ENCODE measurements at places on chromosomes 6 and 20. TPM values are rescaled to one million over a fixed set of nuclear protein-coding genes. Genes with fewer than 3 reads are reported as not detected.

- ATAC-seq: peak; percentile 64
Measured at GRCh38 chr20:33433465-33434234, 9.9 kb downstream of the SNTA1 start.

GRCh38 chr6:28553986-28554881 is 28.6 kb downstream of the GPX5 start:
- no peak for ATAC-seq

GRCh38 chr6:43921039-43921438 is 151.0 kb downstream of the VEGFA start:
- no peak for ATAC-seq

GRCh38 chr20:64166721-64167615 is 2.7 kb downstream of the MYT1 start:
- ATAC-seq: no peak

DNA sequence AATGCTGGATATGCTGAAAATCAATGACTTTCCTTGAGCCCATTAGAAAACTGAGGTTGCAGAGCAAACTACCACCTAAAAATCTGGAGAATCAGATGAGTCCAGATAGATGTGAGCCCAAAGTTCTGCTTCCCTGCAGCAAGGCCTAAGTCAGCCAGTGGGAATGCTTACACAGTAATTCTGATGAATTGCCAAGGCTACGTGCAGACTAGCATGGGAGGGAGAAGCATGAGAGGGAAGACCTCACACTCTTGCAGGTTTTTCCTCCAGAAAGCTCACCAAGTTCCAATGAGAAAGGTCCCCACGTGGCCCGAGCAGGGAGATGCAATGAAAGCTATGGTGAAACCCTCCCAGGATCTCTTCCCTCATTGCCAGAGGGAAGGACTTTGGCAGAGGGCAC is 104.8 kb upstream of the SIRPA start:
- no peak for ATAC-seq

GRCh38 chr6:78597966-78598365 is 269.4 kb upstream of the IRAK1BP1 start:
- ATAC-seq: no peak

GRCh38 chr6:70338775-70339174 is 35.9 kb upstream of the COL9A1 start:
- ATAC-seq: no peak

GRCh38 chr6:27188061-27188884 is 59.2 kb upstream of the PRSS16 start:
- ATAC-seq: peak; percentile 92

DNA sequence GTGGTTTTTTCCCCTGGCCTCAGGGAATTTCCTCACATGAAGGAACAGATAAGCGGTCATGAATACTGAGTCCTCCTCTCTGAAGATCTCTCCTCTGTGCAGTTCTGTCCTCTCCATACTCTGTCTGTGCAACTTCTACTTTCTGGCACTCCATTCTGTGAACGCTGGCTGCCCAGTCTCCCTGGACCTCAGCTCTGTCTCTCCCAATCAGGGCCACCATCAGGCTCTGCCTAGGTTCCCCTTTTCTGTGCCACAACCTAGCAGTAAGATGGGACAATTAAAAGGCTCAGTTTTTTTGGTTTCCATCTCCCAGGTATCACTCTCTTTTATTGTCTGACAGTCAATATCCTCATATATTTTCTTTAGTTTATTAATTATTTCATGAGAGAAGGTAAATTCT is 4.8 kb upstream of the ADGB start:
- ATAC-seq: no peak

- peak; percentile 50 for ATAC-seq
Measured at GRCh38 chr6:18347021-18347577, 40.1 kb upstream of the RNF144B start.

- no peak for ATAC-seq
Measured at GRCh38 chr6:118283766-118284165, 264.3 kb upstream of the PLN start.

- ATAC-seq: no peak
Measured at GRCh38 chr6:51450248-51450957, 631.7 kb downstream of the TFAP2B start.

DNA sequence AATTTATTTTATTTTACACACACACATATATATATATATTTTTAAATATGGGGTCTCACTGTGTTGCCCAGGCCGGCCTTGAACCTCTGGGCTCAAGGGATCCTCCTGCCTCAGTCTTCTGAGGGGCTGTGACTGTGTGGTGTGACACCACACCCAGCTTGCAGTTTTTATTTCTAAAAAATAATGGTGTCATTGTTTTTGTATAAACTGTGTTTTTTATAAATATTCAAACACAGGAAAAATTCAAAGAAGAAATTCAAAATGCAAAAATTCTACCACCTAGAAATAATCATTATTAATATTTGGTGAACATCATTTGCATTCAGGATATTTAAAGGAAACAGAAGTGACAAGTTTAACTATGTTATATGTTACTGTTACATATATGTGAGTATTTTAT is 3.1 kb downstream of the CCDC28A start:
- ATAC-seq: no peak

DNA sequence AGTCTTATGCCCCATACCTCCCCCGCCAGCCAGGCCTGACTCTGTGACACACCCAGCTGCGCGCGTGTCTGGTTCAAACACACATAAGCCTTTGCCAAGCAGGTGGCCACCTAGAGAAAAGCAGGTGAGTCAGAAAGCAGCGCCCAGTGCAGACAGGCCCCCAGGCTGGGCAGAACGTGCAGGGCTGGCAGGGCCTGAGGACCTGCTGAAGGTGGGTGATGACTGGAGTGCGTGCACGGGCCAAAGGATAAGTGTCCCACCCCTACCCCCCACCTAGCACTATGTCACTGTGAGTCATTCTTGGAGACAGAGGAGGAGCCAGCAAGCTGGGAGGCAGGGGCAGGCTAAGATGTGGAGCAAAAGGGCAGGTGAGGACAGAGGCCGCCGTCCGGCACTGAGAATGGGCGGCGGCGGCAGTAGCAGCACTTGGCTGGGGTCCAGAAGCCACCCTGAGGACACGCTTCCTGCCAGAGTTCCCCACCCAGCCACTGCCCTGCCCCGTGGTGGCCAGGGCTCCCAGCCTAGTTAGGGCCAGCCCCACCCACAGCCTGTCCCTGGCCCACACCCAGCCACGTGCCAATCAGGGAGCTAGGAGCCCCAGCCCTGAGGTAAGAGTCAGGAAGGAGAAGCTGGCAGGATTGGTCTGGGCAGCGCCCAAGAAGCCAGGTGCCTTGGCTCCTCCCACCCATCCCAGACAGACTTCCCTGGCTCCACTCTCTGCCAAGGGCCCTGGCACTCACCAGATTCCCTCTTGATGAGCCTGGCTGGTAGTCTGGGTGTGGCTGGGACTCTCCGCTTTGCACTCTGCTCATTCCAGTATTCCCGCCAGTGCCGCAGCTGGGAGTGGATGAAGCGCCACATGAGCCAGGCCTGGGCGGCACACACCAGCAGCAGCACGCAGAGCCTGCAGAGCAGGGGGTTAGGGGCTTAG is 72.7 kb downstream of the TRAM2 start:
- ATAC-seq: peak; percentile 94

- ATAC-seq: no peak
Measured at GRCh38 chr20:31720486-31721407, 1.9 kb downstream of the BCL2L1 start.

- peak; percentile 96 for ATAC-seq
Measured at GRCh38 chr6:140921366-140922226, 1211.1 kb upstream of the GJE1 start.

DNA sequence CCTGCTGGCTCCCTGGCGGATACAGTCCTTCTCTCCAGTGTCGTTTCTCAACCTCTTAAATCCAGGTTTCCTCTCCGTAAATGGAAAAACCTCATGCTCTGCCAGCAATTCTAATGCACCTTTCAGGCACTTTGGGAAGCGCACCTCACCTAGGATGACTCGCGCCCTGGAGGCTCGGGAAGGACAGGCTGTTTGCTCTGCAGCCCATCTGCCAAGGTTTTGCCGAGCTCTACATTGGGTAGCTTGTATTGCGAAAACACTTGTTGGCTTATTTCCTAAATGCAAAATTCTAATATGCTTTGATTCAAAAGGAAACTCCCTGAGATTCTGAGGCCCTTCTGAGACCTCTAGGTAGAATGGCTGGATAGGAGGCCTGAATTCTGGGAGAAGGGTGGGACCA is 102.6 kb upstream of the MLN start:
- no peak for ATAC-seq

DNA sequence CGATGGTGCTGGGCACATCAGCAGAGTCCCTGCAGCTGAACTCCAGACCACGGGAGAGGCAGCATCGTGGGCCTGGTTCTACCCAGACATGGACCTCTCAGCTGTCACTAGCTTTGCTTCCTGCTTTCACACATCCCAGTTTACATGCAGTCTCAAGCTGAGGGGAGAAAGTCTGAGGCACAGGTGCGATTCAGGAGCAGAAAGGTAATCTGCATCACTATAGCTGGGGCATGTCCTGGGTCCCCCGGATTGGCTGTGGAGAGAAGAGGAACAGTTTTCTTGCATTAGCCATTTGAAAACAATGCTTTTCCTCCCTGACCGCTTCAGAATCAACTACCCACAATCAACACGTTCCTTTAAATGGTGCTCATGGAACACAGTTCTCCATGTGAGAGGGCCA is 59.9 kb downstream of the PLAGL1 start:
- no peak for ATAC-seq

DNA sequence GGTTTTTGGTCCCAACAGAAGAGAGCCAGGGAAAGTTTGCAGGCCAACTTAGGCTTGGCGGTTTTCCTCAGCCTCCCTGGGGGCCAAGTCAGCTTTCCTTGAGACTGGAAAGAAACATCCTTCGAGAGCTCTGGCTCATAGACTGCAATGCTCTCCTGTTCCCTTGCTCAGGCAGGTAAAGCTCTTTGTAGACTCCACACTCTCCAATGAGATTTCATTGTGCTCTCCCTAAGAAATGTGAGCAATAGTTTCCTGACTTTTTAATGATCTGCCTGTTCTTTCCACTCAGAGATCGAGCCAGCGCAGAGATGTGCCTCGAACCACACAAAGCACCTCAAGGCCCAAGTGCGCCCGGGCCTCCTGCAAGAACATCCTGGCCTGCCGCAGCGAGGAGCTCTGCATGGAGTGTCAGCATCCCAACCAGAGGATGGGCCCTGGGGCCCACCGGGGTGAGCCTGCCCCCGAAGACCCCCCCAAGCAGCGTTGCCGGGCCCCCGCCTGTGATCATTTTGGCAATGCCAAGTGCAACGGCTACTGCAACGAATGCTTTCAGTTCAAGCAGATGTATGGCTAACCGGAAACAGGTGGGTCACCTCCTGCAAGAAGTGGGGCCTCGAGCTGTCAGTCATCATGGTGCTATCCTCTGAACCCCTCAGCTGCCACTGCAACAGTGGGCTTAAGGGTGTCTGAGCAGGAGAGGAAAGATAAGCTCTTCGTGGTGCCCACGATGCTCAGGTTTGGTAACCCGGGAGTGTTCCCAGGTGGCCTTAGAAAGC is 13.9 kb downstream of the TNFAIP3 start:
- no peak for ATAC-seq

GRCh38 chr20:47805951-47806350 is 20.7 kb upstream of the SULF2 start:
- ATAC-seq: no peak

DNA sequence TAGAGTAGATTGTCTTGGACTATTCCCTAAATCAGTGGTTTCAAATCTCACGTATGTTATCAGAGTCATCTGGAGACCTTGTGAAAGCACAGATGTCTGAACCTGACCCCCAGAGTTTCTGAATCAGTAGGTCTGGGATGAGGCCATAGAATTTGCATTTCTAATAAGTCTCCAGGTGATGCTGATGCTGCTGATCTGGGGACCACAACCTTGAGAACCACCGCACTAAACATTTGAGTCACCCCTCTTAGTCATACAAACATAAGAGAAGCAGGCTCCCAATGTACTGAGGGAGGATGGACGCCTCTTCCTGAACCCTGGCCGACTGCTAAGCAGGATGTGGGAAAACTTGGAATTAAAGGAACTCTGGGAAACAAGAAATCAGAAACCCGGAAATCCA is 187.8 kb upstream of the PRDM1 start:
- ATAC-seq: no peak

DNA sequence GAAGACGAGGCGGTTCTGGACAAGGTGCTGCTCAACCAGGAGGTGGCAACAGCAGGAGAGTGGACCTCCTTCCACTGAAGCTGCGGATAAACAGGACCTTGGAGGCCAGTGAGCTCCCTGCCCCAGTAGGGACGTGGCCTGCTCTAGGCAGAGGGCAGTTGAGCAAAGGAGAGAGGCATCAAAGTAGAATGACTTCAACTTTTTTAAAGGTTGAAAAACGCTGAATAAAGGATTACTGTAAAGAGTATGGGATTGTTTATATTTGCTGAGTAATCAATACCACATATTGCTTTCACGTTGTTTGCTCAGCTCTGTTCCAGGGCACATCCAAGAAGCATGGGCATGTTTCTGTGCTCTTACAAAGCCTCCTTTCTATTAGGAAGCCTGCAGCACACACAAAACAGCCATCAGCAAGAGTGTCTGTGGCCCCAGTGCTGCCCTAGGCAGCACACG is 48.1 kb downstream of the ERMARD start:
- no peak for ATAC-seq

- no peak for ATAC-seq
Measured at GRCh38 chr6:53573299-53573698, 28.4 kb upstream of the GCLC start.

GRCh38 chr6:131929264-131929663 is 21.9 kb downstream of the CCN2 start:
- no peak for ATAC-seq

DNA sequence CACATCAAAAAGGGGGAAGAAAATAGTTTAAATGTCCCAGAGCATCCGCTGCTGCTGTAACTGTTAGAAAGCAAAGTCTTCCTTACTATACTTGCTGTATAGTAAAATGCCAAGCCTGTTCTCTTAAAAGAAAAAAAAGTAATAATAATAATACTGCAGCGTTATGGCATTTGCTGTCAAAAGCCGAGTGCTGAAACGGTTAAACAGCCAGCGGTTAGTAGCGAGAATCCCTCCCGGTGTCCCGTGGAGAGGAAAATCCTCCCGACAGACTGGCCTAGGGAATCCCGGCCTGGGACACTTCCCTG is 19.5 kb upstream of the NFATC2 start:
- no peak for ATAC-seq

- no peak for ATAC-seq
Measured at GRCh38 chr20:63344616-63345327, 16.4 kb downstream of the CHRNA4 start.

GRCh38 chr6:121830736-121831135 is 395.3 kb downstream of the GJA1 start:
- ATAC-seq: no peak

- no peak for ATAC-seq
Measured at GRCh38 chr20:17655865-17656479, 26.1 kb downstream of the RRBP1 start.

The TFAP2D gene
- not detected for total RNA-seq

The MSH5 gene
- 12.0 TPM for total RNA-seq

The ATG5 gene
- 19.9 TPM for total RNA-seq

The ENPP5 gene
- 0.44 TPM for total RNA-seq

The SPEF1 gene
- total RNA-seq: not detected

The ARMC12 gene
- not detected for total RNA-seq

The PPP1R18 gene
- total RNA-seq: 22.9 TPM

The TMEM217 gene
- total RNA-seq: 0.84 TPM

The GTSF1L gene
- total RNA-seq: not detected

The EPB41L1 gene
- total RNA-seq: 95.6 TPM

The PTCRA gene
- total RNA-seq: not detected

The SYS1 gene
- total RNA-seq: 13.7 TPM

The MYB gene
- 1.3 TPM for total RNA-seq

The GSTA2 gene
- not detected for total RNA-seq

The GMPR gene
- 0.80 TPM for total RNA-seq

The GPX5 gene
- not detected for total RNA-seq

The HTR1E gene
- not detected for total RNA-seq

The OTOR gene
- not detected for total RNA-seq

The PRR18 gene
- total RNA-seq: 0.04 TPM

The HLA-DRB5 gene
- total RNA-seq: not detected

The LIN28B gene
- not detected for total RNA-seq

The ANKRD6 gene
- total RNA-seq: 9.9 TPM

The NMBR gene
- total RNA-seq: not detected

Measured in esophagus mucosa (tissue), 1 donor.